Kidney tubule cell (primary cell): ENCODE measurements at places on chromosomes 11 and 22.

DNA sequence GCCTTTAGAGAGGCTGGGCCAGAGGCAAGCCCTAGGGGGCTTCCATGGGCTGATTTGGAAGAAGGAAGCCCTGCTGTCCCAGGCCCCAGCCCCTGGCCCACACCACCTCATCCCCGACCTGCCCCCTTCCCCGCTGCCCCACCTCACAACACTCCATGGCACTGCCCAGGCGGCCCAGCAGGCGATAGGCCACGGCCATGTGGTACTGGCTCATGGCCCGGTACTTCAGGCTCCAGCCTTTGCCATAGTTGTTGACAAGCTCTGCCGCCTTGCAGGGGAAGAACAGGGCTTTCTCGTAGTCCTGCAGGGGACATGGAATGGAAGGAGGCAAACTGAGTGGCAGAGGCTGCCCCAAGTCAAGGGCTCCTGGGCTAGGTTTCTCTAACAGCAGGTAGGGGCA, 6.4 kb downstream of the RAPSN start:
- DNase-seq, result no peak

DNA sequence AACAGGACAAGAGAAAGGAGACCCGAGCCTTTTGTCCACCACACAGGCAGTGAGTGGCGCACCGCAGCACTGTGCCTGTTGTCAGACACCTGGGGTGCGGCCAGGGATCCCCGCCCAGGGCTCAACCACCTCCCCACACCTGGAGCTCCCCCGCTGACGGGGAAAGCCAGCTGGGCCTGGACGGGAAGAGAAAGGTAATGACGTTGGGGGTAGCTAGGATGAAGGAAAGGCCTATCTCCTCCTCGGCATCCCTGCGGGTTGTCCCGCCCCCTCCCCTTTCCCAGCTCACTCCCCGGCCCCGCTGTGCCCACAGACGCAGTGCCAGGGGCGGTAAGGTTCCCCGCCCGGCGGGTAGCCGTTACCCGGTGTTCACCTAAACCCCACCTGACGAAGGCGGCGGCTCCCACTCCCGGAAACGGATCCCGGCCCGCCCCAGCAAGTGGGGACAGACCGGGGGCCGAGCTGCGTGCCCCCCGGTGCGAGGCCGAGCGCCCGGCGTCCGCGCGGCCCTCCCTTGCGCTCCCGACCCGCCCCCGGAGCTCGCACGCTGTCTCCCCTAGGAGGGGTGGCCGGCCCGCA, 495 bp downstream of the HYOU1 start:
- peak; percentile 34 for DNase-seq

DNA sequence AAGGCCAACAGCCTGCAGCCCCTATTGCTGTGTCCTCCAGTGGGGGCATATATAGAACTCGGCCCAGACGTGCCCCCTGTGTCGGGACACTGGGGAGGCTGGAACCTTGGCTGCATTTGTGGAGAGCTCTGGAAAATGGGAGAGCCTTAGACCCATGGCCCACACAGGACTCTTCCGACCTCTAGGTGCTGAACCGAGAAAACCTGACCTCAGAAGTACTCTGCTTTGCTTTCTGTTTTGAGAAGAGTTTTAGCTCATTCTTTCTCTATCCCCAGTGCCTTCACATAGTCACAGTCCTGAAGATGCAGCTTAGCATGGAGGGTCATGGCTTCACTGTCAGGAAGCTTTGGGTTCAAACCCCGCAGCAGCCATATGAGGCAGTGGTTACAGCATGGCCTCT, 271.8 kb upstream of the B3GAT1 start:
- DNase-seq, result no peak

GRCh38 chr22:19993926-19994325, 22.7 kb downstream of the ARVCF start:
- DNase-seq, result no peak

DNA sequence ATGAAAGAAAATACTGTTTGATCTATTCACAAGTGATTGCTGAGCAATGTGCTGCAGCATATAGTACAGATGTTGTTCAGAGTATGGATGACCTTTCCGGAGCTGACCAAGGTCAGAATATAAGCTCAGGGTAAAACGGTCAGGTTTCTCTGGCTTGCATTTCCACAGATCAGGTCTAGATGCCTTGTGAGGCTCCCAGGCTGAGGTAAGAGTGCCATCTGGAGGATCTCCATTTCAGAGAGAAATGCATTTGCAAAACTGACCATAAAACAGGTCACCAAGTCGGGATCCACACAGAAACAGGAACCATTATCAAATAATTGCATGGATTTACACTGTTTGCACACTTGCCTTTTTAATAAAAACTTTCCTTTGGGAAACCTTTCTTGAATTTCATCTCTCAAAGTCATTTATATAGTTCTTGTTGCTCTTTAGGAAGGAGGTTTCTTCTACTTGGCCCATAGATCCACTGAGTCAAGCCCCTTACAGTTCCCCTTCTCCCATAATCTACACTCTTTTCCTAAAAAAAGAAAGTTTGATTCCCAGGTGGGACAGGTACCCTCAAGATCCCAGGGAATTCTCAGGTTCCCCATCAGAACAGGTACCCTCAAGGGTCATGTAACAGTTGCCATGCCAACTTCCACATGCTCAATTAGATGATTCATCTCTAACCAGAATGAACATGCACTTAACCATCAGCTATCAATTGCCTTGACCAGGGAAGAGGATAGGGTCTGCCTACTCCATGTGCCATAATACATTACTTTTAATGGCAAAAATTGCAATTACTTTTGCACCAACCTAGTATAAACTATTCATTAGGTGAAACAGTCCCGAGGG, 25.0 kb upstream of the TMPRSS5 start:
- peak; percentile 59 for DNase-seq

DNA sequence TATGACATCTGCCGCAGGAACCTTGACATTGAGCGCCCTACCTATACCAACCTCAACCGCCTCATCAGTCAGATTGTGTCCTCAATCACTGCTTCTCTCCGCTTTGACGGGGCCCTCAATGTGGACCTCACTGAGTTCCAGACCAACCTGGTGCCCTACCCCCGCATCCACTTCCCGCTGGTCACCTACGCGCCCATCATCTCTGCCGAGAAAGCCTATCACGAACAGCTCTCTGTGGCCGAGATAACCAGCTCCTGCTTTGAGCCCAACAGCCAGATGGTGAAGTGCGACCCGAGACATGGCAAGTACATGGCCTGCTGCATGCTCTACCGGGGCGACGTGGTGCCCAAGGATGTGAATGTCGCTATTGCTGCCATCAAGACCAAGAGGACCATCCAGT, 16.0 kb downstream of the TUBA8 start:
- no peak for DNase-seq
